IPS-NIHi11 (cell line): ENCODE measurements at places on chromosomes 1 and 21.
A peak's percentile ranks its signal among the peaks of the same experiment; 100 is the strongest.

GRCh38 chr1:117794073-117794472 lies 135.3 kb downstream of the GDAP2 start:
- no peak for DNase-seq

DNA sequence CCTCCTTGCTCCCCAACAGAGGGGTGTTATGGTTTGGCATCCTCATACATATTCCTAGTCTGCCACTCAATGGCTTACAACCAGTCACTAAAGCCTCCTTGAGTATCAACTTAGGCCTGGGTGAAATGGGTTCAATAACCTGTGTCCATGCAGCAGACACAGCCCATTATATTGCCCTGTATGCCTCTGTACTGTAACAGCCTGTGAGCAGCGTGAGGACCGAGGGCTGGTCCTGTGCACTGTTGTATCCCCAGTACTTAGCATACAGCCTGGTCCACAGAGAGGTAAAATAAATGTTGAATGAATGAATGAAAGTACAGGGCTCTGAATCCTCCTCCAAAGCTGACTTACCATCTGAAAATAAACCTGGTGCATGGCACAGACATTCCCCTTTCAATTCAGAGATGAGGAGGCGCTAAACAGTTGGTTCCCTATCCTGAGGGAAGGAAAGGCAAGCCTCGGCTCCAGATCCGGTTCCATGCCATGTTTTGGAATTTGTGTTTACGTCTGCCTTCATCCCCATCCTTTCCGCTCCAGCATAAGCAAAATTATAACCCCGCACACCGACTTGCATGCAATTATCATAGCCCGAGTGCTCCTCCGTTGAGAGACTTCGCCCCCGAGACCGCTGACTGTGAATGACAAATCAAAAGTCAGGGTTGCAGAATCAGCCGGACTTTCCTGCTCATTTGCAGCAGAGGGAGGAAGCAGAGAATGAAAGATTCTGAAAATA lies 45.0 kb upstream of the DNAJC6 start:
- peak; percentile 41 for DNase-seq

- DNase-seq: peak; percentile 71
Observed at GRCh38 chr1:201013991-201014815, 9.3 kb downstream of the KIF21B start.

- peak; percentile 72 for DNase-seq
Observed at GRCh38 chr1:40316595-40317393, at the start of gene COL9A2. TSS of gene COL9A2 (minus strand) at chr1:40317286. CDS start at chr1:40317197, 89 bp downstream.

DNA sequence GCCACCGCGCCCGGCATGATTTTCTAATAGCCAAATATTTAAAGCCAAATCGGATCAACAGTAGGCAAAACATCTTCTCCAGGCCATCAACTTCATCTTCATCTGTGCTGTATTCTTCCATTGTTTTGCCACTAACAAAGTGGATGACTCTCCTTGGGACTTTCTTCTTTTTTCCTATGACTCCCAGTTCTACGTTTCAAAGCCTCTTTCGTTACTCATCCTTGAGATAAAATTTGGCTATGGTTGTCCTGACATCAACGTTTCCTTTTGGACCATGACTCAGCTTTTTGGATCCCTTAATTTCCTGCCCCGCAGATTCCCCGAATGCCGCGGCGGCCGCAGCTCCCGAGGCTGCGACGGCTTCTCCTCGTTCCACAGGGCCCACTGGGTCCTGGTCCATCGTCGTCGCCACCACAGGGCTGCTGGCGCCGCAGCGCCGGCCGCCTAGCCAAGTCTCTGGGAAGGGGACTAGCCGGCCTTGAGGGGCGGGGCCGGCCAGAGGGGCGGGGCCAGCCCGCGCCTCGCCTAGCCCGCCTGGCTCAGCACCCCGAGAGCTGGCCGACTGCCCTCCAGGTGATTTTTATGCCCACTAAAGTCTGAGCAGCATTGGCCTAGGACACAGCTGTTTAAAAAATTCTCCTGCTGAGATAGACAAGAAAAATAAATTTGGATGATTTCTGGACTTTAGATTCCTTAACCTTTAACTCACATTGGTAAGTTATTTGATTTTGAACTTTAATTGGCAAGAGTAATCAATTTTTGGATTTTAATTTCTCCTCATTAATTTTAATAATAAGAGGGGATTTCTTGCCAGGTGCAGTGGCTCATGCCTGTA lies 93.9 kb downstream of the ADCY10 start:
- peak; percentile 99 for DNase-seq

- no peak for DNase-seq
Observed at GRCh38 chr1:239590556-239590955, 204.2 kb downstream of the CHRM3 start.

GRCh38 chr1:92374223-92374622 lies 75.4 kb downstream of the RPAP2 start:
- DNase-seq: no peak

- DNase-seq: no peak
Observed at GRCh38 chr21:37383086-37383485, 16.5 kb downstream of the DYRK1A start.

GRCh38 chr1:178518894-178519293 lies 6.0 kb downstream of the TEX35 start:
- no peak for DNase-seq

DNA sequence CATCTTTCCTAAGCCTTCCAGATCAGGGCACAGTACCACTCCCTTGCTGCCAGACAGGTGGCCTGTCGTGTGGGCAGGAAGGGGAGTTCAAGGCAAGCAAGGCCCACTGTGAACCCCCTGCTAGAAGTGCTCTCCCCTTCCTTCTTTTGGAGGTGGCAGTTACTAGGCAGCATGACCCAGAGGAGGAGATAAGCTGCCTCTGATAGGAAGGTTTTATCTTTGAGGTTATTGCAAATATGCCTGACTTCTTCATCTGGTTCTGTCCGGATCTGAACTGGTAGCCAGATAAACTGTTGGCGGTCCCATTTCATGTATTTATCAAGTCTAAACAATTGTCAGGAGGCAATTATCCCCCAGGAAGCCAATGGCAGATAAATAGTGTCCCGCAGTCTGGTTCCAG lies 198.2 kb upstream of the LMO4 start:
- DNase-seq: no peak

DNA sequence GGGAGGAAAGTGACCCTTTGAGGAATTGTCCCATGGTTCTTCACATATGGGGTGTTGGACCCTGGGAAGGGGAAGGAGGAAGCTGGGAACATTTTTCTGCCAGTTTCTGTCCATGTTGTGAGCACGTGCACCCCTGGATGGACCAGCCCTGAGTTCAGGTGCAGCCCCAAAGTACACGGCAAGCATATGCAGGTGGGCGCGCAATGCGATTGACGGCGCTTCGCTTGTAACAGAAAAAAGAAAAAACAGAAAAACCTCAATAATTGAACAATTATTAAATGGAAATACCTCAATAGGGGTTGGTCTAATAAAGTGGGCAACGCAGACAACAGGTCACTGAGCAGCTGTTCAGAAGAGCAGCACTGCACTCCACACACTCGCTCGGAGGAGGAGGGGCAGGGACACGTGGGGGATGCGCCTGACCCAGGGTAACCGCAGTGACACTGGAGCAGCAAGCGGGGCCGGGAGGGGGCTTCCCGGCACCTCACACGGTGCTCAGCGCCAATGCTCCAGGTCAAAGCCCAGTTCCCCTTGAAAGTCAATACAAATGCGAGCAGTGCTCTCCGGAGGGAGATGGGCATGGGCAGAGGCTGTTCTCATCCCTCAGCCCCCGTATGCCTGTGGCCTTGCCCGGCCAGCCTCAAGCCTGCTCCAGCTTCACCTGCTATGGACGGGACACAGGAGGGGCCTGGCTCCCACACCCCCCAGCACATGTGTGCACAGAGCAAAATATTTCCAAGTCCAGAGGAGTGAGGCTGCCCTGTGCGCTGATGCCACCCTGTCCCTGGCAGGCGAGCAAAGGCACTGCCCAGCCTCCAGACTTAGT lies 6.6 kb upstream of the ACTRT2 start:
- DNase-seq: no peak

DNA sequence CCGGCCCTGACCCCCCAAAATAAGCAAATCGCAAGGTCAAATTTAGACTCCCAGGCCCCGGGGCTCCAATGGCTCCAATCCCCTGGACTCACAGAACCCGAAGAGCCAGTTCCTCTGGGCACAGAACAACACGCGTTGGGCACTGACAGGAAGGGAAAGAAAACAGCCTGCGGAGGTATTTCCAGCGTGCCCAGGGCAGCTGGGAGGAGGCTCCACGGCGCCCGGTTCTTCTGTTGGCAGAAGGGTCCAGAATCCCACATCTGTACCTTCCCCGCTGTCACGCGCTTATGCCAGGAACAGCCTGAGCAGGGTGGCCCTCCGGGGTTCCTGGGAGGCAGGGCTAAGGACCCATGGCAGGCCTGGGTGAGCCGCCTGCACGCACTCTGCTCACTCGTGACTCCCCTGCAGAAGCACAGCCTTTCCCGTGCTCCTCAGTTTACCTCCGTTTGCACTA lies 85.5 kb downstream of the RIPK4 start:
- no peak for DNase-seq

DNA sequence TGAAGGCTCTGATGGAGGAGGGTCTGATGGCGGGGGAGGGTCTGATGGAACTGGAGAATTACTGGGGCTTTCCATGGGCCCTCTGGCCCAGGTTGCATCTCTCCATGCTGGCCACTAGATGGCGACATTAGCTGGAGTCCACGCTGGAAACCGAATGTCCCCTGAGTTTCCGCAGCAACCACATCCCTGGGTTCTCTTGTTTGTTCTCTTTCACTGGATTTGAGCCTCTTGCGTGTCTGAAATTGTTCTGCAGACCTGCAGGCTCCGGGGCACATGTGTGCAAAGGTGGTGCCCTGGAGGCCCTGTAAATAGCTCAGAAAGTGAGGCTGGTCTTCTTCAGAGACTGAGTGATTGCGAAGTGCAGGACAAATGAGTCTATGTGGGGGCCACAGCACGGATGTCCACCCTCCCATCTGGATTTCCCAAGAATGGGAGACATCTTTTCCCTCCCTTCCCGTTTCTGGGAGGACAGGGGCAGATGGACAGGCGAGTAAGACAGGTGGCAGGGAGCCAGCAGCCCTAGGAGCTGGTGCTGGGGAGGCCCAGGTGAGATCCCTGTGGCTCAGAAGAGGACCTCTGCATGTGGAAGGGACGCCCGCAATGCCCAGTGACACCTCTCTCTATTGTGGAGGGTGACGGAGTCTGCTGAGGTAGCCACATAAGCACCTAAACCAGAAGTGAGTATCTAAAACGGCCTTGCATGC lies 73.2 kb upstream of the ABCG1 start:
- DNase-seq: peak; percentile 95

DNA sequence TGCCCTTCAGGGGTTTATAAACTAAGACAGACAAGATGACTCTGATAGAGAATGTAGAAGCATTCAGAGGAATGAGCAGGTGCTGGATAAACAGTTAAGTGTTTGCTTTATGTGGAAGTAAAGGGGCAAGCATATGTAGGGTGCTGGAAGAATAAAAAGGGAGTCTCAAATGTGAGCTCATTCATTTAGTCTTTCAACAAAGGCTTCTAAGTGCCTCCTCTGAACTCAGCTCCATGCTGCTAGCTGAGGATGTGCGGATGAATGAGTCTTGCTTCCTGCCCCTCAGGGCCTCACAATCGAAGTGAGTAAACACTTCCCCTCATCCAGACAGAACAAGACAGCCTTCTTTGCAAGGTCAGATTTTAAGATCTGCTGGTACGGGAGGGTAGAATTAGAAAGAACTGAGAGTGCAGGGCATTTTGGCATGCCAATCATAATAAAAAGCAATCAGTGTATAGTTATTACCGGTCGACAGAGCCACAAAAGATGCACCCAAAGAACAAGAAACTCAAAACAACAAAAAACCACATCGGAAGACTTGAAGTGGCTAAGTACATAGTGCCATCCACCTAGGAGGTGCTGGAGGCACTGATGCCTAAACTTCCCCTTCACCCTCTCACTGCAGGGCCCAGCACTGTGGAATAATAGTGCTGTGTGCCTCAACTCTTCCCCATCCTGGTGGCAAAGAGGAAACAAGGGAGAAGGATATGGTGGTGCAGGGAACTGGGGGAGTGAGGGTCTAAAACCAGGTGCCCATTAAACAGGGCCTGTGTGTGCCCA lies 69.8 kb downstream of the TNR start:
- DNase-seq: no peak

- no peak for DNase-seq
Observed at GRCh38 chr1:60573121-60573520, 499.6 kb upstream of the C1orf87 start.

GRCh38 chr21:46203203-46203600 lies 18.9 kb upstream of the SPATC1L start:
- DNase-seq: no peak

- DNase-seq: no peak
Observed at GRCh38 chr1:94055459-94056122, 65.4 kb downstream of the ABCA4 start.

GRCh38 chr21:40139636-40140035 lies 272.4 kb downstream of the PCP4 start:
- DNase-seq: no peak

- DNase-seq: no peak
Observed at GRCh38 chr1:201715801-201716741, 112.9 kb upstream of the IPO9 start.

GRCh38 chr1:161956097-161956496 lies 67.6 kb downstream of the OLFML2B start:
- DNase-seq: no peak

GRCh38 chr1:207109004-207109403 lies 5.0 kb downstream of the C4BPA start:
- no peak for DNase-seq

GRCh38 chr1:89692601-89693521 lies 59.9 kb downstream of the LRRC8C start:
- no peak for DNase-seq

- no peak for DNase-seq
Observed at GRCh38 chr1:81330521-81330920, 470.2 kb upstream of the ADGRL2 start.

DNA sequence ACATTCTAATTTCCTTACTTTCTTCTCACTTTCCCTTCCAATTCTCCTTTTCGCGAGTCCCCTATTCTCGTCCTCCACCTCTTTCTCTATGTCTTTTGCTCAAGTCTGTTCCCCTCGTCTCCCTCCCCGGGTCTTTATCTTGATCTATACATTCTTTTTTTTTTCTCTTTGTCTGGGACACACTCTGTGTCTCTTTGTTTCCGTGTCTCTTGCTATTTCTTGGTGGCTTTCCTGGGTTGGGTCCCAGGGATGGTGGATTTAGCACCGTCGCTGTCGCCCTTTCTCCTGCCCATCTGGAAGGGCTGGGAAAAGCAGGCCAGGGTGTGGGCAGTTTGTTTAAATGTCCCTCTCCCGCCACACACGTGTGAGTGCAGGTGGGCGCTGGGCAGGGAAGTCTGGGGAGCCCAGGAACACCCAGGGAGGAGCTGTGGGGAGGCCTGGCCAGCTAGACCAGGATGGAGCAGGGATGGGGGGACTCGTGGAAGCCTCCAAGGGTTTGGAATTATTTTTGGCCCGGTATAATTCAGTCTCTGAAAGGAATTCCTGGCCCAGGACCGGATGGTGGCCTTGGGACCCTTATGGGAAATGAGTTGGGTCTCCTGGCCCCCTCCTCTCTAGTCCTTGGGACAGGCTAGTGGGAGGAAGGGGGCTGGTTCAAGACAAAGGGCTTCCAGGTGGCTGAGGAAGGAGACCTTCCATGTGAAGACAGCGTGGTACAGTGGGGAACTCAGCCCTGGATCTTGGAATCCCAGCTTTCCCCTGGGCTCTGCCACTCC lies 9.5 kb upstream of the ID3 start:
- DNase-seq: no peak

- no peak for DNase-seq
Observed at GRCh38 chr1:157829210-157829609, 9.3 kb upstream of the FCRL1 start.
